HT1080 (cell line): ENCODE measurements at places on chromosomes 1 and 21.

DNA sequence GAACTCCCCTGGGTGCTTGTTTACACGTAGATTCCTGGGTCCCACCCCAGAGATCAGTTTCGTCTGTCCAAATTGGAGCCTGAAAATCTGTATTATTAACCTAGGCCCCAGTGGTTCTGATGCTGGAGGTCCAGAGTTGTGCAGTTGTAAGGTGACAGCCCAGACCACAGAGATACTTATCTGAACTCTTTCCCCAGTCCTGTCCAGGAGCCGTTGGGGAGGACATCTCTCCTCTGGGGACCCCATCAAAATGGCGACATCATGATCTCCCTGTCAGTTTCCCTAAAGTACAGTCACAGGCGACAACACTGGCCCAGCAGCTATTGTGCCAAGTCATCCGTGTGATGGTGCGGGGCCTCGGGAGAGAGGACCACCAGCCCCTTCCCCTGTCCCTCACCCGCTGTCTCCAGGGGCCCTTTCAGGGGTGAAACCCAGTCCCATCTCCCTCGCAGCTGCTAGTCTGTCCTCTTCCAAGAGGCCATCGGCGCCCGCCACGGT, 749 bp upstream of the EFHD2 start:
- no peak for DNase-seq

- DNase-seq, result no peak
These were observed 626.5 kb downstream of the PTPRC start for GRCh38 chr1:199265319-199265718.

- DNase-seq, result no peak
These were observed 3.3 kb upstream of the TOMM20 start for GRCh38 chr1:235131961-235132360.

- DNase-seq, result no peak
These were observed 35.6 kb downstream of the STUM start for GRCh38 chr1:226584164-226584563.

GRCh38 chr1:246293366-246294121, 213.5 kb downstream of the SMYD3 start:
- DNase-seq, result no peak

DNA sequence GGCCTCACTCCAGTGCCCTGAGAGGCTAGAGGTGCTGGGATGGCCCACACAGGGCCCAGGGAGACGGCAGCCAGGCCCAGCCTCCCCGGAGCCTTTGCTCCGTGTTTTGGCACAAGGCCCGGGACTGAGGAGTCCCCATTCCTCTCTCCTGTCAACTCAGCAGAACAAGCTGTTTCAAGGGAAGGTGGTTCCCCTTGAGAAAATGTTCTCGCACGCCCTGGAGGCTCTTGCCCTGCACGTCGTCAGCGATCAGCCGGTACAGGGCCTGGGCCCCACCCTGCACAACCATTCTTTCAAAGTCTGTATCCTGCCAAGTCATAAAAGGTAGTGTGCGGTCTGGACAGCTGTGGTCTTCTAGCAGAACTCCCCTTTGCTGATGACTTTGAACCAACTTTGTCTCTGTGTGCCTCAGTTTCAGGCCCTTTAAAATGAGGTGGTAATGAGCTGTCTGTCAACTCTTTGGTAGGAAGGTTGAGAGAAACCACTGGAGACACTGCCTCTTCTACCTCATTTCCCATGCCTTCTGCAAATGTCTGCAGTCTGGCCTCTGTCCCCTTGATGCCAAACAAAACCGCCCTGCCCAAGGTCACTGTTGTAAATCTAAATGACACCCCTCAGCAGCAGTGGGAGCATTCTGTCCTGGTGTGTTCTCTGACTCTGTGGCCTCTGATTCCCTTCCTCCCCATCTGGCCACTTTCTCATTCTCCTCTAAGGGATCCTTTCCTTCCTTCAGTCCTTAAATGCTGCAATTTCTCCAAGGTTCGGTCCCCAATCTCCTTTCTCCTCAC, 138.6 kb upstream of the JUN start:
- no peak for DNase-seq

DNA sequence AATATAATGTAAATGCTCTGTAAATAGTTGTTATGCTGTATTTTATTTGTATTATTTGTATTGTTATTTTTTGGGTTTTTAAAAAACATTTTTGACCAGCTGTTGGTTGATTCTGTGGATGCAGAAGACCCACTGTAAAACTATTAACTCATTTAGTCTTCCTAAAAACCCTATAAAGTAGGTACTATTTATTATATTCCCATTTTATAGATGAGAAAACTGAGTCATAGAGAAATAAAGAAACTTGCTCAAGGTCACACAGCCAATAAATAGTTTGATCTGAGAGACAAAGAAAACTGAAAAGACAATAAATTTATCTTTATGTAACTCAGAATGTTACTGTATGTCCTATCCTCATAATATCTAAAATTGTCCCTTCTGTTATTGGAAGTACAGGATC, 1.2 kb upstream of the MAP3K21 start:
- no peak for DNase-seq

- DNase-seq, result no peak
These were observed 23.1 kb upstream of the PTAFR start for GRCh38 chr1:28199328-28200233.

GRCh38 chr1:90198616-90199332, 203.9 kb downstream of the ZNF326 start:
- DNase-seq, result no peak

DNA sequence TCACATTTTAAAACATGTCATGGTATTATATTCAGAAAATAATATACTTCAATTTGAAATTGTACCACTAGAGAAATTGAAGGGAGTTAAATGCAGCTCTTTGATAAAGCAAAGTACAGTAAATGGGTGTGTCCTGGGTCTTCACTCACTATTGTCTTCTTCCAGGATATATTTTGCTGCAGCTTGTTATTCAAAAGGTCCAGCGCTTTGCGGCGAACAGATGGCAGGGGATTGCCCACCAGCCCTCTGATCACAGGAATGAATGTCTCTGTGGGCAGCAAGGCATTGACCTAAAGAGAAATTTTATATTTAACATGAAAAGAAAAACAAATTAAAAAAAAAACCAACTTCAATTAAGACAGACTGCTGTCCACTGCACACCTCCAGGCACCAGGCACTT, 35.1 kb downstream of the LGALS8 start:
- no peak for DNase-seq

DNA sequence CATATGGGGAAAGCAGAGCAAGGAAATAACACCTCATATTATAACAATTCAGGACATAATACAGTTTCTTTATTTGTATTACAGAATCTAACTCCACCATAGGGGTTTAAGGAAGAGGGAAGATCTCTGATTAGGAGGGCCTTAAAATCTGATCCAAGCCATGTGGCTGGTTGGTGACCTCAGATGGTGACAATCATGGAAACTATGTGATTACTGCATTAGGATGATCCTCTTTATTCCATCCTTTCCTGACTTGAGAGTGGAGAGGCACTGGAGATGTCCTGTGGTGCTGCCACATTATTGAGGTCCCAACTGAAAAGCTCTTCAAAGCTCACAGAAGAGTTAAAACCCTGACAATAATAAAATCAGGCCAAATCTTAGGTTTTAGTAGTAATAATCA, 168.1 kb upstream of the BEND5 start:
- no peak for DNase-seq
